Pulmonary artery endothelial cell (primary cell): ENCODE measurements at places on chromosomes 6 and 20.

GRCh38 chr6:107235007-107235406 lies 119.7 kb upstream of the BEND3 start:
- DNase-seq = no peak

DNA sequence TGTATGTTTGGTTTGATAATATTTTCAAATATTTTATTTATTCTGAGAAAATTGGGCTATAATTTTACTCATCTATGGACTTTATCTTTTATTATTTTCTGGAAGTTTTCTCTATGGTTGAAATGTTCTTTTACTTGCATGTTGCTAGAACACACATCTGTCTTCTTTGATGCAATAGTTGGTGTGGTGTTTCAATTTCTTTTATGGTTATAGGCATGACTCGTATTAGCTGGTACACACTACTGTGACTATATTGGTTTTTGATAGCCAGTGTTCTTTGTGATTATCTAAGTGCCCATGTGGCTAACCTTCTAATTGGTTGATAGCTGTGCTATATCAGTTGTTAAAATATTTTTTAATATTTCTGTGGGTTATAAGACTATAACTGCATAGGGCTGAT lies 1343.3 kb upstream of the GJE1 start:
- DNase-seq = no peak

GRCh38 chr20:24314053-24314452 lies 155.4 kb upstream of the SYNDIG1 start:
- no peak for DNase-seq

DNA sequence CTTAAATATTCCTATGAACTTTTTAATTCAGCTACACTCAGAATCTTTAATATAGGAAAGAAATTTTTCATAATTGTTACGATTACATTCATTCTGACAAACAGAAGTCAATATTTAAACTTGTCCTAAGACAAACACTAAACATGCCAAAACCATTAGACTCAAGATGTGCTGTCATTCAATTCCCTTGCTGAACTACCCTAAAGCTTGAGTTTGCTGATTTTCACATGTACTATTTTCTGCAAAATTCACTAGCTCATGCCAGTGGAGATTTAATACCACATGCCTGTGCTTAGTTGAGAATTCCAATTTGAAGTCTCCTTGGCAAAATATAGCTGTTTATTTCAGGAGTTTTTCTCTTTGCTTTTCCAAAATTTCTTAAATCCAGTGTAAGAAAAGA lies 448.0 kb downstream of the COL12A1 start:
- DNase-seq = no peak

GRCh38 chr6:22612236-22612635 lies 42.9 kb downstream of the HDGFL1 start:
- no peak for DNase-seq

GRCh38 chr6:35449287-35449881 lies 2.8 kb upstream of the FANCE start:
- DNase-seq = no peak

DNA sequence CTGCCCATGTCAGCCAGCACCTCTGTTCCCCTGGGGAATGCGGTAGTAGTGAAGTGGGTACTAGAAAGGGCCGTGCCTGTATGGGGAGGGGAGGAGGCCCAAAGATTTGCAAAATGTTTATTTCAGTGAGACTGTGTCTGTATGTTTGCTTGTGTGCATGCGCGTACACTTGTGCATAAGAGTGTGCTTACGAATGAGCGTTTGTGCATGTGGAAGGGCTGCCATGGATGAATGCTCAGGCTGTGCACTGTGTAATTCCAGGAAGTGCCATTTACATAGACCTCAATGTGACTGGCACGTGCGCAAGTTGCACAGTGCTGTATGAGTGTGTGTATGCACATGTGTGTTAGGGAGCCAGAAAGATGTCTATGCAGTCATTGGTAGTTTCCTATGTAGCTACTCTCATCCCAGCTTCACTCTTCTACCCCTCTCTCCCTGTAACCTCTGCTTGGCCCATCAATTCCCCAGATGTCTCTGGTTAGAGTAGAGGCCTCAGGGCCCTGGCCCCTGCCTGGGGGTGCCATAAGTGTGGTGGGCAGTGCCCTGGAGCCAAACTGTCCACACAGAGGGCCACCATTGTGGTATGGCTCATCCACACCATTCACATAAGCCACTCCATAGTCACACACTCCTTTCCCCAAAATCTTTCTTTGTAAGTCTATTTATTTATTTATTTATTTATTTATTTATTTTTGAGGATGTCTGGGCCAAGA lies 26.8 kb upstream of the SLC22A7 start:
- no peak for DNase-seq

DNA sequence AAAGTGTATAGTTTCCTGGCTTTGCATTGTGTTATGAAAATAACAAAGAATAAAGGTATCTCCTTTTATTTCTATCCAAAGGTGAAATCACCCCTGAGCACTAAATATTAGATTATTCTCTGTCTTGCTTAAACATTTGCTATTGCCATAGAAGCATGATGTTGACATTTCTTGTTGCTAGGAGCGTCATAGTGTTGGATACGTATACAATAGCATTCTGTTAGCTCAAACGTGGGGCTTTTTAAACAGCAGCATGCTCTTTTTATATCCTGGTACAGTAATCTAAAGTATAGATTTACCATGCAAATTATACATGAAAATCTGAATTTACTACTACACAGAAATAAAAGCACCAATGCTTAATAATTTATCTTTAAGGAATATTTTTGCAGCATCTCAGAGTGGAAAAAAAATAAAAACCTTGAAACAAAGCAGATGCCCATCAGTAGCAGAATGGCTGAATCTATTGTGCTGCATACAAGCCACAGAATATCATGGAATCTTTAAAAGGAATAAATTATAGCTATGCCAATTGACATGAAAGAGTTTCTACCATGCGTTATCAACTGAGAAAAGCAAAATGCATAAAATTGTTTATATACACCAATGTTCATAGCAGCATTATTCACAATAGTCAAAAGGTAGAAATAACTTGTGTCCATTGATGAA lies 9.6 kb upstream of the HSF2 start:
- no peak for DNase-seq

GRCh38 chr6:87772597-87773530 lies 70.8 kb upstream of the AKIRIN2 start:
- DNase-seq = no peak

GRCh38 chr6:1855890-1856289 lies 246.2 kb downstream of the FOXC1 start:
- DNase-seq = no peak

- DNase-seq = no peak
These were observed 230.1 kb downstream of the SAMD5 start for GRCh38 chr6:147738516-147739162.

- DNase-seq = no peak
These were observed 16.4 kb downstream of the CHRNA4 start for GRCh38 chr20:63344616-63345327.
